Spinal cord (tissue), 10 donors: ENCODE measurements at places on chromosomes 11 and 22. TPM values are rescaled to one million over a fixed set of nuclear protein-coding genes. Genes with fewer than 3 reads are reported as not detected.

HTR3A gene
- 0.38 TPM for polyA plus RNA-seq

RASD2 gene
- polyA plus RNA-seq, result 12.0 TPM

DDX25 gene
- 42.3 TPM for polyA plus RNA-seq

DNAJB7 gene
- polyA plus RNA-seq, result 0.97 TPM

PRG3 gene
- polyA plus RNA-seq, result not detected

OR52E8 gene
- polyA plus RNA-seq, result not detected

PDE2A gene
- 9.4 TPM for polyA plus RNA-seq

MS4A6A gene
- polyA plus RNA-seq, result 7.1 TPM

GAL3ST3 gene
- polyA plus RNA-seq, result 18.5 TPM

PSMC3 gene
- polyA plus RNA-seq, result 154 TPM

PNPLA5 gene
- polyA plus RNA-seq, result 0.87 TPM

SLC17A6 gene
- polyA plus RNA-seq, result 46.7 TPM

GRCh38 chr11:63491636-63492372, 837 bp upstream of the PLAAT5 start:
- DNase-seq, result no peak

GRCh38 chr11:67664213-67664585, 10.2 kb downstream of the ALDH3B2 start:
- DNase-seq, result no peak

GRCh38 chr11:606245-606644, 9.5 kb downstream of the IRF7 start:
- no peak for DNase-seq

DNA sequence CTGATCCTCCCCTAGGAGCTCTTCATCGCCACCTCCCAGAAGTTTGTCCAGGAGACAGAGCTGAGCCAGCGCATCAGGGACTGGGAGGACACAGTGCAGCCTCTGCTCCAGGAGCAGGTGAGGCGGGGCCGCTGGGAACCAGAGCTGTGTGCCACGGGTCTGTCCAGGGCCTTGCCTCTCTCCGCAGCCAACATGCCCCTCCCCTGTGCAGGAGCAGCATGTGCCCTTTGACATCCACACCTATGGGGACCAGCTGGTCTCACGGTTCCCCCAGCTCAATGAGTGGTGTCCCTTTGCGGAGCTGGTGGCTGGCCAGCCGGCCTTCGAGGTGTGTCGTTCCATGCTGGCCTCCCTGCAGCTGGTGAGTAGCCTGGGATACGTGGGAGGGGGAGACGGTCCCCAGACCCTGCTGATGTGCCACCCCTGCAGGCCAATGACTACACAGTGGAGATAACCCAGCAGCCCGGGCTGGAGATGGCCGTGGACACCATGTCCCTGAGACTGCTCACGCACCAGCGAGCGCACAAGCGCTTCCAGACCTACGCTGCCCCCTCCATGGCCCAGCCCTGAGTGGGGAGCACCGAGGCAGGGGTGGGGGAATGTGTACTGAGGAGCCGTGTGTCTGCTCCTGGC, 2.5 kb downstream of the SCO2 start:
- DNase-seq, result no peak

- DNase-seq, result no peak
These were observed 35.7 kb downstream of the TBCEL start for GRCh38 chr11:121059605-121060004.

- DNase-seq, result no peak
These were observed 89.9 kb upstream of the ARHGAP20 start for GRCh38 chr11:110802162-110802561.

- no peak for DNase-seq
These were observed 8.9 kb upstream of the CLMP start for GRCh38 chr11:123203934-123204333.

- DNase-seq, result no peak
These were observed 4.0 kb upstream of the RBFOX2 start for GRCh38 chr22:36032611-36033010.

GRCh38 chr11:124717421-124717785, 22.3 kb upstream of the NRGN start:
- no peak for DNase-seq

GRCh38 chr11:69603111-69603836, 37.7 kb upstream of the CCND1 start:
- DNase-seq, result no peak

GRCh38 chr11:96307776-96308140, 35.2 kb downstream of the MAML2 start:
- peak; percentile 74 for DNase-seq

GRCh38 chr11:47233989-47234668, 14.5 kb downstream of the ACP2 start:
- no peak for DNase-seq

- DNase-seq, result no peak
These were observed 628 bp downstream of the PSMC3 start for GRCh38 chr11:47425611-47426010.

- no peak for DNase-seq
These were observed 21.4 kb downstream of the PANX1 start for GRCh38 chr11:94150056-94150455.

DNA sequence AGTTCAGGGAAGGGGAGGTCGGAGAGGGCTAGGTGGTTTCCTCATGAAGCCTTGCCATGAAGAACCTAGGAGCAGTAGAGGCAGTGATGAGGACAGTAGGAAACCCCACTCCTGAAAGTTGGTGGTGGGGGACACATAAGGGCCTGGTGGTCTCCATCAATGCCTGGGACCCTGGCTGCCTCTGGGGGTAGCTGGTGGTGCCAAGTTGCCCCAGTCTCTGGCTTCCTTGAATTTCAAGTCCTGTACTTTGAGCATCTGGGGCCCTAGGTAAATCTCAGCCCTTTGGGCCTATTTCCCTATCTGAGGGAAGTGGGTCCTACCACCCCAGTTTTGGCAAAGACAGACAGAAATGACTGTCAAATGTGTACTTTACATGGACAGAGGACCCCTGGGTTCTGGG, 28.1 kb downstream of the AMPD3 start:
- DNase-seq, result no peak

- no peak for DNase-seq
These were observed 55.5 kb downstream of the FAM76B start for GRCh38 chr11:95734009-95734572.

DNA sequence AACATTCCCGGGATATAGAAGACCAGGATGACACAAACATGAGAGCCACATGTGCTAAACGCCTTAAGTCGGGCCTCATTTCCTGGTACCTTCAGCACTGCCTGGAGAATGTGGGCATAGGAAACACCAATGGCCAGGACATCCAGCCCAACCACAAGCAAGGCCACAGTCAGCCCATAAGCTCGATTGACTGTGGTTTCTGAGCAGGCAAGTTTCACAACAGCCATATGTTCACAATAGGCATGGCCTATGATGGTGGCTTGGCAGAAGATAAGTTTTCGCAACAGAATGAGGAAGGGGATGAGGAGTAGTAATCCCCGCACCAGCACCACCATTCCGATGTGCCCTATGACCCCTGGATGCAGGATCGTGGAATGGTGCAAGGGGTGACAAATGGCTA, 26.9 kb upstream of the OR56A1 start:
- DNase-seq, result no peak

- DNase-seq, result no peak
These were observed 3.7 kb upstream of the SSH3 start for GRCh38 chr11:67299471-67300191.

GRCh38 chr22:24402460-24403192, 24.8 kb upstream of the ADORA2A start:
- DNase-seq, result no peak

- DNase-seq, result no peak
These were observed 48.7 kb downstream of the SHANK2 start for GRCh38 chr11:71203681-71204080.

DNA sequence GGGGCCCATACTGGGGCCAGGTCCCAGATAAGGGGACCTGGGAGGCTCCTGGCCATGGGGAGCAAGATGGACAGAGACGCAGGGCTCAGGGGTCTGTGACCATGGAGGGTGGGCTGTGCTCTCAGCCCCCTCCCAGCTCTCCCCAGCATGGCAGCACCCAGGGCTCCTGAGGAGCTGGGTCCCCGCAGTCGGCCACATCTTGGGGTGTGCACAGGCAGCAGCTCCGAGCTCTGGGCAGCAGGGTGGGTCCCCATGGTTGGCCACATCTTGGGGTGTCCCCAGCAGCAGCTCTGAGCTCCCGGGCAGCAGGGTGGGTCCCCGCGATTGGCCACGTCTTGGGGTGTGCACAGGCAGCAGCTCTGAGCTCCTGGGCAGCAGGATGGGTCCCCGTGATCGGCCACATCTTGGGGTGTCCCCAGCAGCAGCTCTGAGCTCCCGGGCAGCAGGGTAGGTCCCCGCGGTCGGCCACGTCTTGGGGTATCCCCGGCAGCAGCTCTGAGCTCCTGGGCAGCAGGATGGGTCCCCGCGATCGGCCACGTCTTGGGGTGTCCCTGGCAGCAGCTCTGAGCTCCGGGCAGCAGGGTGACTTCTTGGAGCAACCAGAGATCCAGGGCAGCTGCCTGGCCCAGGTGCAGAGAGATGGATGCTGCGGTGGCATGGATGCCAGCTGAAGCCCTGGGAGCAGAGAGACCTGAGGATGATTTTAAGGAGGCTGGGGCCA, 18.3 kb upstream of the MUC5B start:
- no peak for DNase-seq

- no peak for DNase-seq
These were observed 1121.4 kb downstream of the LRRC4C start for GRCh38 chr11:40338062-40338461.

GRCh38 chr11:80107415-80107814, 666.6 kb upstream of the TENM4 start:
- DNase-seq, result no peak

DNA sequence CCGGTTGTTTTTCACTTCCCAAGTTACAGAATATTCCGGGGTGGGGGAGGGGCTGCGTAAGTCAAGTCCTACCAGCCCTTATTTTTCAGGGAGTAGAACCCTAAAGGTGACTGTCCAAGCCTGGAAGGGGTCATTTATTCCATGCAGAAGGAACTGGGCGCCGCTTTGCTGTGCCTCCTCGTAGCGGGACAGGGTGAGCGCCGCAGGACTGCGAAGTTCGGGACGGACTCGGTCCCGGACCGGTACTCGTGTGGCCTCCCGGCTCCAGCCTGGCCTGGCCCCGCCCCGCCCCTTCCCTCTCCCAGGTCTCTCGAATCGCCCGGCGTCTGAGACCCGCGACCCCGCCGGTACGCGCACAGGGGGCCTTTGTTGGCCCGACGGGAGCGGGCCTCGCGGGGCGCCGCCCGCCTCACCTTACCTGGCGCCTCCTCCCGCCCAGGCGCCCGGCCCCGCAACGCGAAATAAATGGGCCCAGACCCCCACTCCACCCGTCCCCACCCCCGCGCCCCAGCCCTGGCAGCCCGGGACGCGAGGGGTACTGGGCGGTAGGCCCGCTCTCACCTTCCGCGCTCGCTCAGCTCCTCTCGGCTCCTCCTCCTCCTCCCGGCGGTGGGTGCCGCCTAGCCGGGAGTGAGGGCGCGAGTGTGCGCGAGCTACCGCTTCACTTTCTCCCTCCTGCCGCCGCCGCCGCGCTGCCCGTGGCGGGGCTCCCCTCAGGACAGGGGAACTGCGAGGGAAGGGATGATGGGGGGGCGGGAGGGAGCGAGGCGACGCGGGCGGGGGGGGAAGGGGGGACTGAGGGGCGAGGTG, 698 bp downstream of the PAK1 start:
- no peak for DNase-seq

GRCh38 chr11:79290761-79291160, 150.1 kb downstream of the TENM4 start:
- no peak for DNase-seq

DNA sequence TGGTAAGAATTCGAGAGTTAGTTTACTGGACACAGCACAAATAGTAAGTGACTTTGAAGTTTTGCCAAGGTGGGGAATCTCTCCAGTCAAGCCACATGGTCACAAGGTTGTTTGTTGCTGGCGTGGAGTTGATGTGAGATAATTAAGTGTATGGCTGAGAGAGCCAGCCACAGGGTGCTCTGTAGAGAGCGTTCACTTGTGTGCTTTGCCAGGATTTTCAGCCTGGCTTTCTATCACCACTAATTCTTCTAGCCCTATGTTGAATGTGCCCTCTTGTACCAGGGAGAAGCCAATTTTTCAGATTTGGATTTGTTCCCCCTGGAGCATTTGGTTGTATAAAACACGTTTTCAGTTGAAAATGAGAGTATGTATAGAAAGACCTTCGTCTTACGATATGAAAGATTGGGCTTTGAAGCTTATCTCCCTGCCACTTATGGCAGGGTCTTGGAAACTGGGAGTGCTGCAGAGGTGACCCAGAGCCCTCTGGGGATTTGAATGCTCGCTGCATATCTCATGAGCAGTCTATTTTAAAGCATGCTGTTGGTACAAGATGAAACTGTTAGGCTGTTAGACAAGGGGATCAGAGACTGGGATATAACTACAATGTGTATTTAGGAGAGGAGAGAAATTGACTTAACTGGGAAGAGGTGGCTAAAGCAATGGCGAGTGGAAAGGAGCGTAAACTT, 28.6 kb downstream of the CSRP3 start:
- no peak for DNase-seq

- DNase-seq, result no peak
These were observed 50.0 kb downstream of the BRD1 start for GRCh38 chr22:49777569-49778249.

GRCh38 chr11:66247295-66247694, 21.1 kb upstream of the RAB1B start:
- no peak for DNase-seq

DNA sequence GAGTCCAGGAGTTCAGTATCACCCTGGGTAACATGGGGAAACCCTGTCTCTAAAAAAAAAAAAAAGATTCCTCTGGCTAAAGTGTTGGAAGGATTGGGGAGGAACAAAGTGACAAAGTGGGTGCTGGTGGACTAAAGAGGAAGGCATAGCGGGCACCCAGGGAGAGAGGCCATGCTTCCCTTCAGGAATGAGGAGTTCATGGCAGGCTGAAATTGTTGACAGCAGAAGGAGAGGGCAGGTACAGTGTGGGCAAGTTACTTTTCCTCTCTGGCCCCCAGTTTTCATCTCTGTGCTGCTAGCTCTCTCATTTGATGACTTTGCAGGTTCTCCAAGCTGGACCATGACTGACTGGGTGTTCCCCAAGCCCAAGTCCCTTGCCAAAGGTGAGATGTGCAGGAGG, 4.4 kb upstream of the SYT13 start:
- no peak for DNase-seq

DNA sequence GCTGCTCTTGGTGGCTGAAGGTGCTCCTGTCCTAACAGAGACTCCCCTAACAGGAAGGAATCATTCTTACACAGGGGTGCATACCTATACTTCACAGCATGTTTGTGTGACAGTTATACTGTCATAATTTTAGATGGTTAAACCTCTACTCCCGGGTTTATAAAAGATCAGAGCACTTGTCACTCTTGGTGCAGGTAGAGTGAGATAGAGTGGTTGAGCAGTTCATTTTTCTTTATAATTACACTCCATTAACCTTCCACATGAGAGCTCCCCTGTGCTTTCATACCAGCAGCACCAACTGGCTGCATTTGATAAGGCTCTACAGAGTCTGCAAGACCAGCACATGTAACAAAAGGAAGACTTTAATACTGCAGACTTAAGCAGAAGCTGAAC, 72.9 kb downstream of the LARGE2 start:
- DNase-seq, result no peak
